ENCODE measurements at places on chromosomes 4 and X.

- no peak for DNase-seq
Observed at GRCh38 chr4:82744284-82744968, 54.2 kb downstream of the SCD5 start.

GRCh38 chr4:124839786-124840390, 127.4 kb upstream of the ANKRD50 start:
- no peak for DNase-seq

DNA sequence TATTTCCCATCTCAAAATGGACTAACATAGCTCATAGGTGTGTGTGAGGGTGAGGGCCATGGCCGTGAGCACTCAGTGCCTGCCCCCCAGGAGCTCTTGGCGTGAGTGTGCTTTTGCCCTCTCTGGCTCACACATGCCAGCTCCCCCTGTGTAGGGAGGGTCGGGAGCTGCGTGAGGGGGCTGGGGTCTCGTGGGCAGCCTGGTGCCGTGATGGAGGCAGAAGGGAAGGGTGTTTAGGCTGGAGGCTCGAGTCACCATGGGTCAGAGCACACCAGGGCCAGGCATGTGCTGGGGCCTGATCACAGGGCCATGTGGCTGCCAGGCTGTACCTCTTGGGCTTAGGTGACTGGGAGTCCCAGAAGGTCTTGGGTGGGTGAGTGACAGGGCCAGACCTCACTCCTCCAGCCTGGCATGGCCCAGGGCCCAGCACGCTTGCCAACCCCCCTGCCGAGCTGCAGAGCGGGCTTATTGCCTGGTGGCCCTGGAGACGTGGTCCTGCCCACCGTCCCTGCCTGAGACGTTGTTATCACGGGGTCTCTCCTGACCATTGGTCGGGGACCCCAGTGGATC, 44.0 kb downstream of the ADRA2C start:
- DNase-seq, result no peak

GRCh38 chr4:63644396-63644795, 764.9 kb downstream of the TECRL start:
- no peak for DNase-seq

- DNase-seq, result no peak
Observed at GRCh38 chr4:123956204-123956603, 559.6 kb downstream of the SPRY1 start.

- DNase-seq, result no peak
Observed at GRCh38 chr4:149910177-149910576, 94.5 kb upstream of the IQCM start.

- DNase-seq, result no peak
Observed at GRCh38 chr4:109939190-109939589, 26.5 kb downstream of the EGF start.

DNA sequence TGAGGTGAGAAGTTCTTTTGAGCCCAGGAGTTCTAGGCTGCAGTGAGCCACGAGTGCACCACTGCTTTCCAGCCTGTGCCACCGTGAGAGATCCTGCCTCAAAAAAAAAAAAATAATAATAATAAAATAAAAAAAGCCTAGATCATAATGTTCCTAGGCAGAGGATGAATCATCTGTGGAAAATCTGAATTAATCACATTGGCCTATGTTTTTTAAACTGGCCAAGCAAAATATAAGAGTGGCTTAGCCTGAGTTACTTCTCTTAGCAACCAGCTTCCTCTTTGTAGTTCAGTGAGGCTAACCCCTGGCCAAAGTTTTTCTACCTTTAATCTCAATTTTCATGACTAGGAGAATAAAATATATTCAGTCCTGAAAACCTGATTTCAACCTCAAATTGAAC, 614.6 kb downstream of the PPP4R3C start:
- DNase-seq, result no peak

GRCh38 chr4:184574861-184575260, 74.4 kb downstream of the CASP3 start:
- DNase-seq, result no peak

GRCh38 chrX:43500246-43500645, 155.9 kb upstream of the MAOA start:
- no peak for DNase-seq

GRCh38 chr4:154029171-154029570, 240.3 kb upstream of the SFRP2 start:
- DNase-seq, result no peak

GRCh38 chr4:76630741-76631140, 195.7 kb downstream of the SHROOM3 start:
- no peak for DNase-seq

DNA sequence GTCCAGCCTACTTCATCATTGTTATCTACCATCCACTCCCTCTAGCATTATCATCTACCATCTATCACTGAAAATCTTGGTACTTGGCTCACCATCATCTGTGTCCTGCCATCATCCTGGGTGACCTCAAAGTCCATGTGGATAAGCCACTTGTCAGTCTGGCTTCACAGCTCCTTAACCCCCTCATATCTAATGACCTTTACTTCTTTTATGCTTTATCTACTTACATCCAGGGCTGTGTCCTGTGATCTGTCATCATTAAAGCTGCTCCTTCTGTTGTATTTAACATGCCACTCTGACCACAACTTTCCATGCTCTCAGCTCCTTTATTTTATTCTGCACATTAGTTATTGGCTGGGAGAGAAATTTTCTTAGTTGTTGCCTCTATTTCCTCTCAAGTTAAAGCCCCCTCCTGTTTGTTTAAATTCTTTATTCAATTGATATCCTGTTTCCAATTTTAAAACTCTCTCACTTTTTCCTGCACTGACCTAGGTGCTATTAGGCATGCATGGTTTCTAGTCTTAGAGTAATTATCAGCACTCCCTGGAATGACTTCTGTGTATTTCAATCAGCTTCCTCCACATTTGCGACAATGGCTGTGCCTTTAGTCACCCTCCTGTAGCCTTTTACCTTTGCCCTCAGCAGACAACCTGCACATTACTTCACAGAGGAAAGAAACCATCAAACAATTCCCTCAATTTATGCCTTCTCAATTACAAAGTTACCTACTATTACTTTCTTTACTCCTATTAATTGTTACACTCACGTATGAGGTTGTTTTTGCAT, 8.1 kb upstream of the FABP2 start:
- no peak for DNase-seq

GRCh38 chrX:67692246-67692645, 148.4 kb downstream of the AR start:
- no peak for DNase-seq

DNA sequence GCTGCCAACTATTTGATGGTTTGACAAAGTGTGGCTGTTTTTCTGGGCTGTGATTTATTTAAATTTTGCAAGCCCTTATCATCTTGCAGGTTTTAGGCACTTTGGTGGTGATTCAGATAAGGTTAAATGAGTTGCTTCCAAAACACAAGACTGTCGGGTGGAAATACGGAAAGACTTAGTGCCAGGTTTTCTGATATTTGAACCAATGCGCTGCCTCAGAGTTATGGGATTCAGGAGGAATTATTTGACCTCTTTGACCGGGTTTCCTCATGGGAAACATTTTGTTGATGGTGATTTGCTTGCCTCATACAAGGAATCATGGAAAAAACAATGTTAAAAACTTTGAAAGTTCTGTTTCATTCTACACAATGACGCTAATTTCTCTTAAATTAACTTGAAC, 136.1 kb upstream of the MAP9 start:
- no peak for DNase-seq

GRCh38 chrX:66756717-66757116, 117.8 kb upstream of the EDA2R start:
- DNase-seq, result no peak

DNA sequence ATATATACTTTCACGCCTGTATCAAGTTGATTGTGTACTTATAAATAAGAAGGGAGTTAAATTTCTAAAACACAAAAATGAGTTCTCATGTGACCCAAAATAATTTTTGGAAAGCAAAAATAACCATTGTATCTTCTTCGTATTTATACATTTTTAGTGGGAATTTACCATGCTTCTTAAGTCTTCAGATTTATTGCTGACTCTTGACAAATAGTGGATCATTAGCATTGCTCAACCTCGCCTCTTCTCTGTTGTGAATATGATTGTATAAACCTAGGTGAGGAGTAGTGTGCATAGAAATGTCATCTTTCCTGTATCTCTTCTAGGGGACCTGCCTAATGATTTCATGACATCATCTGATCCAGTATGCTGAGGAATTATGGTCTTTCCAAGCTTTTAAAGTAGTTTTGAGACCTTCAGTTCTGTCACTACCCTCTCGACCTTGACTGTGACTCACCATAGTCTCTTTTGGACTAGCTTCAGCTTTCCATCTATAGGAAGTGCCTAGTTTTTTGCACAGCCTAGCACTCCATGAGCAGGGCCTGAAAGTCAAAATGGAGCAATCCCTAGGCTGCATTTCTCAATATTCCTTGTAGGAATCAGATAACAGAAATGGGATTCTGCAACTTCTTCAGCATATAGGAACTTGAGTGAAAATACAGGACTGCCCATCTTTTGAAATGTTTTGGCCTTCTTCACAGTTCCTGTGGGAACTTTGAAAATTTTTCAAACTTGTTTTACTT, 157.6 kb downstream of the ARX start:
- DNase-seq, result no peak

DNA sequence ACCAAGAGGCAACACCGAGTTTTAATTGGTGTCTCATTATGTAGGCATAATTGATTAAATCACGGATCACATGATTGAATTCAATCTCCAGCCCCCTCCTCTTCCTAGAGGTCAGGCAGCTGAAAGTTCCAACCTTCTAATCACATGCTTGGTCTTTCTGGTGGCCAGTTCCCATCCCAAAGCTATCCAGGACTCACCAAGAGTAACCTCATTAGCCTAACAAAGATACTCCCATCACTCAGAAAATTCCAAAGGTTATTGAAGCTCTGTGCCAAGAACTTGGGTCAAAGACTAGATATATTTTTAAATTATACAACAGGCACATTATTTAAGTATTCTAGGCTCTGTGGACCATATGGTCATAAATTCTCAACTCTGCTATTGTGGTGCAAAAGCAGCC, 65.1 kb downstream of the SLC10A7 start:
- no peak for DNase-seq

DNA sequence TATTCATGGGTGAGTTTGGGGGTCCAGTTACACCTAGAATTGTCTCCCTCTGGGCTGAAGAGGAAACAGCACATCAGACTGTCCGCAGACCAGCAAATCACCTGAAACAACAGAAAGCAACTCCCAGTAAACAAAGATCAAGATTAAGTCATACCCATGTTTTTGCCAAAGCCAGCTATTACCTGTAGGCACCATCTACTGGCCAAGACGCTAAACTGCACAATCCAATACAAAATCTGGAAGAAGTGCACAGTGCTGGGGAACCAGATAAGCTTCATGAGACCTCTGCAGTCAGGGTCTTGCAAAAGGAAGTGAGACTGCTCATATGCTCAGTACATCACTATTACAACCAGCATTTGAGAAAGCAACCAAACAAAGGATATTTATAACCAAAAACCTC, 157.5 kb upstream of the ITM2A start:
- no peak for DNase-seq

DNA sequence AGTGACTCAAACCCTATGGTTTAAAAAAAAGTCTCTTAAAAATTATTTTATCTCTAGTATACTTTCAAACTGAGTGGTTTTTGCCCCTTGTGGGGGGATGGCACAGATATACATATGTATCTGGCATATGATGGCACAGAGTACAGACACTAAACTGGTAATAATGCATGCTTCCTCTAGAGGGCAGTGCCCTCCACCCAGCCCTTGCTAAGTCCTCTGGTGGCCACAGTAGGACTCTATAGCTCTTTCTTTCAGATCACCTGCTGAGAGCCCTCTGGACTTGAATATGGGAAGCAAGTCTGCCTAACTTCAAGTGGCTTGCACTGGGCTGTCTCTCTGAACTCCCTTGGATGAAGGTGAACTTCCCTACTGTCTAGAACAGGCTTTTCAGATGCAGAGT, 66.3 kb downstream of the TSPAN7 start:
- DNase-seq, result peak; percentile 4

- no peak for DNase-seq
Observed at GRCh38 chr4:121873604-121874003, 3.3 kb upstream of the BBS7 start.

DNA sequence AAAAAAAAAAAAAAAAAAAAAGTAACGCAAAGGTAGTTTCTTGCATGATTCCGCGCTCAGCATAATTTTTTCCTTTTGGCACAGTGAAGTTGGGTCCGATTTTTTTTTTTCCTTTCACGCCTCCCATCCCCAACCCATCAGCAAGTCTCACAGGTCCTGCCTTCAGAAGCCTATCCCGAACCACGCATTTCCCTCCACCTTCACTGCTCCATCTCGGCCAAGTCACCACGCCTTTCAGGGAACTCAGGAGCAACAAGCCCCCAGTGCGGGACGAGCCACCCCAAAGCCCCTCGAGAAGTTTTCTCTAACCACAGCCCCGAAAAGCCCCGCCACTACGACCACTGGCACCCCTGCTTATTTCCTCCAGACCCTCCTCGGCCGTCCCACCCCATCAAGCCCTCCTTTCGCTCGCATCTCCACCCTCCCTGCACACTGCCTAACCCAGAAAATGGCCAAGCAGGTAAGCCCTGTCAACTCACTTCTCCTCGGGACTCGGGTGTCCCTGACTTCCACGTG, 1.0 kb downstream of the SLBP start:
- no peak for DNase-seq

GRCh38 chrX:85111347-85111746, 107.7 kb downstream of the APOOL start:
- DNase-seq, result no peak

DNA sequence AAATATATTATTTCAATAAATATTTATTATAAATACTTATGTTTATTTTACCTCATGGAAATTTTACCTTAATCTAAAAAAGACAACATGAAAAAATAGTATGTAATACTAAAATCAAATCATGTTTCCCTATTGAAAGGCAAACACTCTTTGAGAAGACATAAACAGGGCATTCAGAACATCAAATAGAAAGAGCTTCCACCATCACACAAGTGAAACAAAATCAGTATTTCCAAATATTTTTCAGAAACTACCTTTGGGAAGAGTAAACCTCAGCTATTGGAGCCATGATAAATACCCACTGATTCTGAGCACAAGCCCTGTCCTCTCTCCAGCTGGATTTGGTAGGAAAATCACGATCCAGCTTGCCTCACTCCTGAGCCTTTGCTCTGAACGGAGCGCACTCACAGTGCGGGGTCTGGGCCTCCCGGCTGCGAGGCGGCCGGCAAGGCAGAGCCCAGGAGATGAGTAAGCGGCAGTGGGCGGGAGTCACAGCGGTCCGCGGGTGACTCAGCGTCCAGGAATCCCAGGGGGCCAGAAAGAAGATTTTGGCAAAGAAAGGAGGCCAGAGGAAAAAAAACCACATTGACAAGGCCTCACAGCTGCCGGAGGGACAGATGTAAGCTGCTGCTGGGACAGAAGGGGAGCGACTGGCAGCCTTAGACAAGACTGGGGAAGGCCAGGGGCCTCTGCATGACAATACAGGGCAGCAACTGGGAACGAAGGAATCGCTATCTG, 14.7 kb upstream of the ANXA5 start:
- peak; percentile 43 for DNase-seq

- no peak for DNase-seq
Observed at GRCh38 chr4:109395694-109396093, 37.9 kb upstream of the SEC24B start.

DNA sequence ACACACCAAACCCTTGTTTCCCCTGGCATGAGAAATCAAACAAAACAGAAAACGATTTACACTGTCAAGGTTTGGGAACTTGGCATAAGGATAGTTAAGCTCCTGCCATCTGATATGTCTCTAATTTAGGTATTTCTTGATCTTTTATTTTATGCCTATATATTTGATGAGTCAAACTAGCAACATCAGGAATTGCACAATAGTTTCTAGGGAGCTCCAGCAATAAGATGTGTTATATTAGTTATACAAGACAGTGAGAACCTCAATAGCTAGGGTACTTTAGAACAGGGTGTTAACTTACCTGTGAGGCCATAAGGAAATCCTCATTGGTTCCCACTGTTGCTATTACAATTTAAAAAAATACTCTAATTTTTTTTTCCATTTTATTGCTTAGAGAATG, 474.2 kb downstream of the GBA3 start:
- DNase-seq, result no peak
